AG09319 (cell line): ENCODE measurements at places on chromosomes 11 and 22.

GRCh38 chr11:102266099-102266498 is 51.2 kb upstream of the BIRC3 start:
- no peak for DNase-seq

DNA sequence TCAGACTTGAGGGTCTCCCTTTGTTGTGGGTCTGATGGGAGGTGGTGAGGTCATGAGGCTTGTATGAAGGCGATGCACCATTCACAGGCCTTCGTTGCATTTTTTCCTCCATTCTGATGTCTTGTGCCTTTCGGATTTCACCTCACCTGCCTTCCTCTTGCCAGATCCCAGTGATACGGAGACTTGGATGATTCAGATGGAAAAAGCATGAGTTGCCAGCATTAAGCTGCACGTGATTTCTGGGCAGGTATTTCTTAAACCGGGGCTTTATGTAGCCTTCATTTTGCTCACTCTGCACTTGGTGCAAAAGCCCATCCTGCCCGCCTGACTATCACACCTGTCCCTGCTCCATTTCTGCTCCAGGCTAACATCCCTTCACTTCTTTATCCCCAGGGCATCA is 216.7 kb downstream of the SNX19 start:
- DNase-seq = no peak

- DNase-seq = no peak
These were observed 9.4 kb downstream of the OR5B21 start for GRCh38 chr11:58498464-58498863.

- no peak for DNase-seq
These were observed 51.3 kb upstream of the HMGXB4 start for GRCh38 chr22:35205961-35206360.

DNA sequence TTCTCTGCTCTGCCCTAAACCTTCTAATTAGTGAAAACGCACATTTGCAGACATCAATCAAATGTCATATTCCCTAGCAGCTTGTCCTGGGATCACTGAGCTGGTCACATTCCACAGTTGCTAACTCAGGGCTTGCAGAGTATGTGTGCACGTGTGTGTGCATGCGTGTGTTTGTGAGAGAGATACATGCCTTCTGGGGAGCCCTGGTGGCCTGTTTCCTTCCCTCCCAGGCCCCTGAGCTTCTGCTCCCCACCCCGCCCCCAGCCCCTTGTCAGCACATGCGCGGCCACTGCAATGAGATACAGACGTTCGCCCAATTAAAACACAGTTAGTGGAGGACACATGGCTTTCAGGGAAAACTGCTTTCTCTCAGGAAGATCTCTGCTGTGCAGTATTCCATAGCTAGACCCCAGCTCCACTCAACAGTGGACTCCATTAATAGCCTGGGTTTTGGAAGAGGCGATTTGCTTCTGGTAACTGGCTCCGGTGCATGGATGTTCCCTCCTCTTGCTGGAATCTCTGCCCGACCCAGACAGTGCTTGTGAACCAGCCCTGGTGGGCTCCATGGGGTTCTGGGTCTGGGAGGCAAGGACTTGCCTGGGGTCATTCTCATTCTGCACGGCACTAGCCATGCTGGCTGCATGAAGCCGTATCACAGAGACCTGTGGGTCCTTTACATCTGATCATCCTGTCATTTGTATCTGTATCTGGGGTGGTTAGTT is 17.7 kb downstream of the LRP5 start:
- no peak for DNase-seq

DNA sequence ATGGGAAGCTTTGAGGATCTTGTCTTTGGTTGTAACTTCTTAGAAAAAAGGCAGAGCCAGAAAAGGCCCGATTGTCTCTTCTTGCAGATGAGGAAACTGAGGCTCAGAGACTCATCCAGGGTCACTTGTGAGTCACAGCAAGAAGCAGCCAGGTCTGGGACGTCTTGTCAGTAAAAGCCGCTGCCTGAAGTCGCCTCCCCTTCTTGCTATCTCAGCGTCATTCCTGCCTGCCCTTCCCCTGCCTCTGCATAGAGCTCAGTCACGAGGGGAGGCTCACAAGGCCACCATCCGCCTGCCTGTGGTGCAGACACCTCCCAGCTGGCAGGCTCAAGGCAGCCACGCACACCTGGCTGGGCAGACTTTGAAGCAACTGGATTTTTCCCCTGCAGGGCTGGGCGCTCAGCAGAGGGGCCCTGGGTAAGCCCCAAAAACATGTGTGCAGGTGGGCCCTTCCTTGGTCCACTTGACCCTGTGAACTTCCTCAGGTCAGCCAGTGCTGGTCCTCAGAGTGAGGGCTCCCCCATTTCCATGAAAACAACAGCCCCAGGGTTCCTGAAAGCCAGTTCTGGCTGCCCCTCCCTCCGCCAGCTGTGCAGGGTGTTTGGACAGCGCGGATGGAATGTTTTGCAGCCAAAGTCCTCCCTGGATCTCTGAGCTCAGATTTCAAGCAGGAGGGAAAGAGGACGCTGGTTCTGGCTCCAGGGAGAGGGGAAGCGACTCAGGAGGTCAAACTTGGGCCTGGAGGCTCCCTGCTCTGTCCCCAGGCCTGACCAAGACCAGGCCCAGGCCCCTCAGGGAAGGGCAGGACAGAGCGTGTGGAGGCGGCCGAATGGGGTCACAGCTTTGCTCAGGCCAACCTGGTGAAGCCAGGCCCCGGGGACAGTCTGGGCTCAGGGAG is 6.0 kb upstream of the RAB3IL1 start:
- DNase-seq = peak; percentile 37

DNA sequence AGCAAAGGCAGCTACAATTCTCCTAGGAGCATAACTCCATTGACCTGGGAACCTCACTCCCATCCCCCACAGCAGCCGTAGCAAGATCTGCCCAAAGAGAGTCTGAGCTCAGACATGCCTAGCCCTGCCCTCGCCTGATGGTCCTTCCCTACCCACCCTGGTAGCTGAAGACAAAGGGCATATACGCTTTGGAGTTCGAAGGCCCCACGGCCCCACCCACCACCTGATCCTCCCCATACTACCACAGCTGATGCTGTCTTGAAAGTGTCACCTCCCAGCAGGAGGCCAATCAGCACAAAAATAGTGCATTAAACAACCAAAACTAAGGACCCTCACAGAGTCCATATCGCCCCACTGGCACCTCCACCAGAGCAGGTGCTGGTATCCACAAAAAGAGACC is 22.6 kb upstream of the GNAZ start:
- no peak for DNase-seq

- DNase-seq = no peak
These were observed 330.3 kb upstream of the PITPNB start for GRCh38 chr22:28249402-28249801.

GRCh38 chr11:45163956-45164575 is 17.6 kb downstream of the PRDM11 start:
- no peak for DNase-seq

- no peak for DNase-seq
These were observed 22.9 kb upstream of the JAM3 start for GRCh38 chr11:134045799-134046635.

DNA sequence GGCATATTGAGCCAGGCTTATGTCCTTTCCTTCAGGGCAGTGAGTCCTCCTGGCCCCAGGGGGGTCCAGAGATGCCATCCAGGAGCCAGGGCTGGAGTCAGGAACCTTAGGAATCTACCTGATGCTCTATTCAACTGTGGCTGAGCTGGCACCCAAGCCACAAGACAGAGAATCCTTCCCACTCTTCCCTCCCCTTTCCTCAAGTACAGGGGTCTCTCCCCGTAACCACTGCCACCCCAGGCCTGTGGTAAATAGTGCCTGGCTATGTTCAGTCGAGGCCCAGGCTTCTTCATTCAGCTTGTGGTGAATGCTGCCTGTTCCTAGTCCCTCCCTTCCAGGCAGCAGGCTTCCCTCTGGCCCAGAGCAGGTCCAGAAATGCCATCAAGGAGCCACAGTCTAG is 45.5 kb upstream of the THY1 start:
- no peak for DNase-seq

- no peak for DNase-seq
These were observed 348.1 kb downstream of the BRD1 start for GRCh38 chr22:49479566-49479965.

- DNase-seq = no peak
These were observed 5.4 kb downstream of the SFI1 start for GRCh38 chr22:31501738-31502137.

DNA sequence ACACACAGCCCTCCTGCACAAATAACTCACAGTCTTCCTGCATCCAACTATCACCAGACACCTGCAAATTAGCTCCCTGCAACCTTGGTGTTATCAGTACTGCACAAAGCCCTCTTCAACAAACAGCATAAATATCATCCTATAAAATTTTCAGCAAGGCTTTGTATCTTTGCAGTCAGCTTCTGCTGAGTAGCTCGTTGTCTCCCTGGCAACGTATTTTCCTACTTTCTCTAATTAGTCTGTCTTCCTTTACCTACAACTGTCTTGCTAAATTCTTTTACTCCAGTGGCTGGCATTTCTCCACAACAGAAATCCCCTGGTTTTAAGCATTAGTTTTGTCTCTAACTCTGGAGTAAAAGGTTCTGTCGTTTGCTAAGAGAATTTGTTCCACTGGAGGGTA is 3.9 kb downstream of the OR8D4 start:
- no peak for DNase-seq

DNA sequence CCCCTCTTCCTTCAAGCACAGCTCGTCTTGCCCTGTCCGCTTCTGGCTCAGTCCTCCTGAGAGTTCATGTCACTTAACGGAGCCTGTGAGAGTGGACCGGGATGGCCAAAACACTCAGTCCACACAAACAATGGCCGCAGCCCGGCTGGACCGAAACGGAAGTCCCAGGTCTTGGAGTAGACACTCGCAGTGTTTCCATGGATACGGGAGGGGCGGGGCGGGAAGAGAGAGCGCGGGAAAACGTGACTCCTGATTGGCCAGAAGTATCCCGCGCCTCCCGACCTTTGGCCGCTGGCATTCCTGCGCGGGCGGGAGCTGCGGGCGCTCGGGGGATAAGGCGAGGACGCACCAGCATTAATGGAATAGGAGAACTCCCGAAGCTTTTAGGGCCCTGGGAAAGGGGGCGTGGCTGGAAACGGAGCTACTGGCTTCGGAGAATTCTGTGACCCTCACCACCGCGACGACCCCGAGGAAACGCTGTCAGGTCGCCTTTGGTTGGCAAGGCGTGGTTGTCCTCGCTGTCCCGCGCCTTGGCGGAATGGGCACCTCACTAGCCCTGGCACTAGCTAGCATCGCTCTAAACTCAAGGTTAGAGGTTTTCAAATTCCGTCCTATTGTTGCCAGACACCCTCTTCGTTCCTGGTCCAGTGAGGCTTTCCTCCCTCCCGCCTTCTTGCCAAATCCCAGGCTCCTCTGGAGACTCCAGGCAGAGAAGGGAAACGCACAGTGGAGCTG is at the start of the genes NLRP14 and ZNF214:
Gene NLRP14, plus strand, starts transcription at position 297 of the 735 bp plus-strand sequence. CDS start 18,108 bp downstream, outside the sequence.
Gene ZNF214, minus strand, starts transcription at position 164 of the 735 bp plus-strand sequence. CDS start 17,511 bp downstream, outside the sequence.
- DNase-seq = peak; percentile 82

GRCh38 chr11:75516886-75517285 is 8.9 kb downstream of the GDPD5 start:
- no peak for DNase-seq

GRCh38 chr11:116525961-116526495 is 246.8 kb downstream of the BUD13 start:
- DNase-seq = no peak

- DNase-seq = no peak
These were observed 14.5 kb downstream of the SERPINH1 start for GRCh38 chr11:75576499-75576918.

- no peak for DNase-seq
These were observed 34.3 kb downstream of the LDLRAD3 start for GRCh38 chr11:35978183-35978582.

- DNase-seq = no peak
These were observed 336.0 kb downstream of the SHANK2 start for GRCh38 chr11:70916351-70916750.

GRCh38 chr11:120775986-120776951 is 247.6 kb upstream of the TBCEL start:
- DNase-seq = no peak

GRCh38 chr22:49586873-49587272 is 240.8 kb downstream of the BRD1 start:
- no peak for DNase-seq

GRCh38 chr22:48370508-48371325 is 1457.0 kb downstream of the BRD1 start:
- DNase-seq = no peak

GRCh38 chr11:9460322-9461062 is at the start of gene ZNF143:
Gene ZNF143, plus strand, starts transcription at chr11:9461012. Its CDS starts 10,297 bp downstream, at chr11:9471309.
- DNase-seq = peak; percentile 100

DNA sequence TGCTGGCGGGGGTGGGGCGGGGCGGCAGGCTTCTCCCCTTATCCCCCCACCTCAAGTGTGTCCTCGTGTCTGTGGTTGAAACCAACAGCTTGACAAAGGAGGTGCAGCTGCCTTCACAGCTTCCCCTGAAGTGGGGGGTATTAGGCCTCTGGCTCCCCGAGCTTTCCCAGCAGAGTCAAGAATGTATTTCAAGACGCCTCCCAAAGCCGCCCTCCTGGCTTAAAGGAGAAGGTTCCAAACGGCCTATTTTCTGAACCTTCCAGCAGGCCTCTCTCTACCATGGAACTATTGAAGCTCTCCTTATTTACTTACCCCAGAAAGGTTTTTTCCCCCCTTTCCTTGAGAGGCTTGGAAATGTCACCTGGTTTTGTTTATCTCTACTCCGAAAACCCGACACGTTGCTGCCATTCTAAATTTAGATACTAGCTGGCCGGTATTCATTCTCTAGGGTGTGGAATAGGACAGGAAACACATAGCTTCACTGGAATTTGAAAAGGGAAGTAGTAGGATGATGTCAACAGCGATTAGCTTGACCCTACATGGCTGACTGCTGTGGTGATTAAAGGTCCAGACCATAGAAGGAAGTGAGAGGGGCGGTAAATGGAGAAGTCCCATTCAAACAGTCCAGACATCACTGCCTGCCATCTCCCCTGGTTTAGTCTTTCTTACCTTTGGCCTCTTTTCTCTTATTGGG is 671 bp upstream of the PICALM start:
- peak; percentile 73 for DNase-seq

DNA sequence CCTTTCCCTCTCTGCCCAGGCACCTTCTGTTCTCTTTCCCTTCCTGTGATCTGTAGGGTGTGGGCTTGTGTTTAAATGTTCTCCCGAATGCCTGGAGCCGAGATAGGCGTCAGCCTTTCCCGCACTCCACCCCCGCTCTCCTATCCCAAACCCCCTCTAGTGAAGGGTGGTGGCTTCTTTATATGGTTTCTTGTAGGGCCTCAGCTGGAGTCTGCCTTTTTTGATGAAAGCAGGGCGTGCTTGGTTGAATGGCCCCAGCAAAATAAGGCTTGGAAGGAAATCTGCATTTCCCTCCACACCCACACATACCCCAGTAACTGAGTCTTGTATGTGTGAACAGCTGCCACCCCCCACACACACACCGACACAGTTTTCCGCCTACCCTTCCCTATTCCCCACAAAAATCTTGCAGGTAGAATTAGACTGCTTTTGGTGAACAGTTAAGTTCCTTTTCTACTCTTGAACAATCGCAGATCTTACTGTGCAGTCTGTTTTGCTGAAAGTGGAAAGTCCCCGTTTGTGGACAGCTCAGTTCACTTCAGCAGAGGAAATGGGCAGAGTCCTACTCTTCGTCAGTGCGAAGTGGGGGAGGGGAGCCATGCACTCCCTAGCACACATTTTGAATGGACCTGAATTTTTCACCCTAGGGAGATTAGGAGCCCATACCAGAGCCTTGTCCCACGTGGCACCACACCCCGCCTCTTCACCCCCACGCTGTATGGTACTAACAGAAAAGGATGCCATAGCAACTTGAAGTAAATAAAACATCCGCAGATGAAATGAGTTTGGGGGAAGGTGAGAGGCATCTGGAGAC is 25.5 kb upstream of the GRK2 start:
- DNase-seq = peak; percentile 51

- DNase-seq = no peak
These were observed 80.0 kb downstream of the CTTN start for GRCh38 chr11:70478166-70478890.

GRCh38 chr11:9922806-9923205 is 258.9 kb downstream of the SWAP70 start:
- no peak for DNase-seq

- DNase-seq = no peak
These were observed 36.4 kb upstream of the ACER3 start for GRCh38 chr11:76824083-76824939.
